ENCODE measurements at places on chromosomes 3 and 15.

GRCh38 chr3:141681390-141681780 lies 56.7 kb upstream of the RNF7 start:
- DNase-seq: no peak

GRCh38 chr3:123652342-123652984 lies 67.6 kb upstream of the HACD2 start:
- peak; percentile 61 for DNase-seq

GRCh38 chr3:143083781-143084180 lies 35.8 kb upstream of the CHST2 start:
- no peak for DNase-seq

DNA sequence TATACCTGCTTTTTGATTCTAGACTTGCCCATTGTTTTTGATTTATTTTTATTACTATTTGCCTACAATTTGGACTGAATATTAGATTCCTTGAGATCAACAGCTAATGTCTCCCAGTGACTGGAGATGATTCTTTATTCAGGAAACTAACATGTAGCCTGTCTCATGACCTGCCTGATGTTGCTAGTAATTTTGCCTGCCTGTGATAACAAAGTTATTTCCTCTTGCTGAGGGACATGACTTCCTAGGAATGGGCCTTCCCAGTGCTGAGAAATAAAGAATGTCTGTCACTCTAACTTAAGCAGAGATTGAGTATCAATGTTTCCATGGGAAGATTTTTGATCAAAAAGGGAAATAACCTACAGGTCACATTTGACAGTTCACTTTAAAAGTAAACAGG lies 13.4 kb upstream of the NPHP3 start:
- DNase-seq: no peak

DNA sequence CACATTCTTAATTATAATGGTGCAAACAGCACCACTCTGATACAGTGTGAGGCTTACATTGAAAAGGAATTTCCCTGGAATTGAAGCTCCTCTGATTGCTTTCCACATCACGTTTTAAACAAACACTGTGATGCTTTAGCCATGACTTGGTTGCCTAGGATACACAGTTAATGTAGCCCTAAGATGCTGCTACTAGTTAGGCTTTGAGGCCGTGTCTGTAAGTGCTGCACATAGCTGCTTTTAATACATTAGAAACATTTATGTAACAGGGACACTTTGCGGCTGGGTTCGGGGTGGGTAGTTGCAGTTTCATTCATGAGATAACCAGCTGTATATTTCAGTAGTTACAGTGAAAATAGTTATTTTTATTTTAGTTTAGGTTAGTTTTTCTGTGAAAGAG lies 334.7 kb downstream of the NLGN1 start:
- peak; percentile 74 for DNase-seq

DNA sequence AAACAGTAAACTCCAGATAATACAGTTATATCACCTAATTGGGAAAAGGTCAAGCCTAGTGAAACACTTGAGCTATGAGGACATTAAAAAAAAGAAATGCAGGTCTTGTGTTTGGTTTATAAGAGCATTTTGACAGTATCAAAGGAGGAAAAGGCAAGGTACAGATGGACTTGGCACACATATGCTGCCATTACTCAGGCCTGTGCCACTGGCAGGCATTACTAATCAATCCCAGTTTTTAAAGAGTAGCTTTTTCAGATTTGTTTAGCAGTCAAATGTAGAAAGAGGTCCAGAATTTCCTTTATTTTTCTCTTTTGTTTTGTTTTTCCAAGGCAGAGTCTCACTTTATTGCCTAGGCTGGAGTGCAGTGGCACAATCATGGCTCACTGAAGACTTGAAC lies 38.9 kb downstream of the MDFIC2 start:
- peak; percentile 2 for DNase-seq
